ENCODE measurements at places on chromosomes 7 and 10.

GRCh38 chr7:46955531-46955930 is 626.4 kb downstream of the TNS3 start:
- DNase-seq, result no peak

GRCh38 chr7:16491148-16491547 is 25.6 kb upstream of the SOSTDC1 start:
- DNase-seq, result no peak

DNA sequence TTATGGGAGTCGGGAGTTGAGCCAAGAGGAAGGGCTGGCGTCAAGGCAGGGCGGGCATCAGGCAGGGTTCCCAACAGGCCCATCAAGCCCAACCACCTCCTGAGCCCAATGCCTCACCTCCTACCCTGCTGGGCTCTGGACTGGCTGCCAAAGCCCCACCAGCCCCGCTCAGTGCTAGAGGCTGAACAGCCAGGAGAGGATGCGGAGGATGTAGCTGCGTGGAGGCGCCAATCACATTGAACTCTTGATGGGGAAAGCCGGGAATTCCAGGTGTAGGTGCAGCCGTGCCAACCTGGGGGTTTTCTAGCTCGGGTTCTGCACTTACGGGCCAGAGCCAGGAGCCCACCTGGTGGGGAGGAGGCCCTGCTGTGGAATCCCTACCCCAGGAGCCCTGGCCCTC is 12.9 kb downstream of the ATP5MF start:
- no peak for DNase-seq

DNA sequence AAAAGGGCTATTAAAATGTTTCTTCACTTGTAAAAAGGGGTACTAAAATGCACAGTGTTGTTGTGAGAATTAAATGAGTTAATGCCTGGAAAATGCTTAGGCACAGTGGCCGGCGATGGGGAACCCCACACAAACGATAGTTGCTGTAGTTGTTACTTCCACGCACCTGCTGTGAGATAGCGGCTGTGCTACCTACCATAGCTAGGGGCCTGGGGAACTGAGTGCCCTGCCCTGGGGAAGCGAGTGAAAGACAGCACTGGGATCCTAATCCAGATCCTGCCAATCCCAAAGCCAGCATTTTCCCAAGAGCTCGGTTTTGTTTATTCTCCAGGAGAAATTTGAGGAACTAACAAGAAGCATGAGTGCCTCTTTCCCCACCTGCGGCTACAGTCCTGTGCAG is 27.8 kb downstream of the DDC start:
- DNase-seq, result no peak

DNA sequence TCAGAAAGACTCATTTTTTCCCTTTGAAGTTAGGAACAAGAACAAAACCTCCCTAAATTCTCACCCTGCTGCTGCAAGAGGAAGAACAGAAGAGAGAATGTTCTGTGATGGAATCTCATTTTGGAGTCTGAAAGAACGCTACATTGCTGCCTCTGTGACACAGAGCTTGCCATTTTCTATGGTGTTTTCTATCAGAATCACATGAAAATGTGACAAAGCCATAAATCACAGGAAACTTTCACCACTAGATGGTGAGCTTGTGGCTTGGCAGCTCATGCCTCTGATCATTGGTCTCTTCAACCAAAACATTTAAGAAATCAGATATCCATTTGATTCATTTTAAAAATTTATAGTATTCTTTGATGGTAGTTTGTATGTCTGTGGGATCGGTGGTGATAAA is 82.9 kb downstream of the CADPS2 start:
- DNase-seq, result no peak

GRCh38 chr7:142300689-142301088 is 42.8 kb upstream of the PRSS58 start:
- no peak for DNase-seq

DNA sequence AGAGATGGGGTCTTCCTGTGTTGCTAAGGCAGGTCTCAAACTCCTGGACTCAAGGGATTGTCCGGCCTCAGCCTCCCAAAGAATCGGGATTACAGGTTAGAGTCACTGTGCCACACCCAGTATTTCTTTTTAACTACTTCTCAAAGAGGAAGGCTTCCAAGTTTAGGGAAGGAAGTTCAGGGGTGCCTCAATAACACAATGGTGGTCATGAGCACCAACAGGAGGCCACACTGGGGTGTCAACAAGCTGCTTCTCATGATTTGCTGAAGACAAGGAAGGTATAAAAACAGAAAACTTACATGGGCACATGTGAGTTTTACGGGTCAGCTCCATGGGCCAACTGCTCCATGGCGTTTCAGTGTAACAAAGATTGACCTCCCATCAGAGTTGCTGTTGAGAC is 160.5 kb downstream of the TNS3 start:
- DNase-seq, result no peak

DNA sequence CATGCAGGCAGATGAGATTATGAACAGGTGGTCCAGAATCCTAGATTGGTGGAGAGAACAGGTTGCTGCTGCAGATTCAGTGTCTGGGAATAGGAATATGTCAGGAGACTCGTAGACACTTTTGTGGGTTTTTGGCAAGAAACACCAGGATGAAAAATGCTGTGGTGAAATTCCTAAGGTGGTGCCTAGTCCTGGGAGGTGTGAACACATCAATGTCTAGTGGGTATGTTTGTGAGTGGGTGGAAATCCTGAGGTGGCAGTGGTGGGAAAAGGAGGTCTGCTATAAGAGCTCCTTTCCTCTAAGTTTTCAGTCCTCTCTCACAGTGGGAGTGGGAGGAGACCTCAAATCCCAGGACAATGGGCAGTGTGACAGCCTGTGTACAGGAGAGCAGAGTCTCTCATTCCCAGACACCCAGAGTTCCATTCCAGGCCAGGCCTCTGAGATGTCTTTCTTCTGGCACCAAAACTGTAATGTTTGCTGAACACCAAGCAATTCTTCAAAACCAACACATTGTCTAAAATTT is 5.1 kb downstream of the ERV3-1 start:
- no peak for DNase-seq

DNA sequence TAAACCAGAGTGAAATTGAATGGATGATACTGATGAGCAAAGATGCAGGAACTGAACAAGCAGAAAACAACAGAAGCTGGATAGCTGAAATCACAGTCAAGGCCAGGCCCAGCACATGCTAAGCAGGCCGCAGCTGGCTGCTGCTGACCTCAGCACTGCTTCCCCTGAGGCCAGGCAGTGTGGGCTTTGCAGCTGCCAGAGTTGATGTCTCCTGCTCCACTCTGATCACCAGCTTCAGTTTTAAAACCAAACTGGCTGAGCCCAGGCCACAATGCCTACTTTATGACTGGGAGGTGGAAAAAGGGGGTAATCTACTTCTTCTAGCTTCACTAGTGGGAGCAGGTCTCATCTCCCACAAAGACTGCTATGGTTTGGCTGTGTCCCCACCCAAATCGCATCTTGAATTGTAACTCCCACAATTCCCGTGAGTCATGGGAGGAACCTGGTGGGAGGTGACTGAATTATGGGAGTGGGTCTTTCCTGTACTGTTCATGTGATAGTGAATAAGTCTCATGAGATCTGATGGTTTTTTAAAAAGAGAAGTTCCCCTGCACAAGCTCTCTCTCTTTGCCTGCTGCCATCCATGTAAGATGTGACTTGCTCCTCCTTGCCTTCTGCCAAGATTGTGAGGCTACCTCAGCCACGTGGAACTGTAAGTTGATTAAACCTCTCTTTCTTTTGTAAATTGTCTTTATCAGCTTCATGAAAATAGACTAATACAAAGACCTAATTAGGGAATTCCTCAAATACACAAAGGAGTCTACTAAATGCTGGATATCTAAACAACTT is 136.4 kb upstream of the ITGB1 start:
- DNase-seq, result no peak

- no peak for DNase-seq
These were observed 73.8 kb upstream of the EFCAB10 start for GRCh38 chr7:105655067-105655466.

DNA sequence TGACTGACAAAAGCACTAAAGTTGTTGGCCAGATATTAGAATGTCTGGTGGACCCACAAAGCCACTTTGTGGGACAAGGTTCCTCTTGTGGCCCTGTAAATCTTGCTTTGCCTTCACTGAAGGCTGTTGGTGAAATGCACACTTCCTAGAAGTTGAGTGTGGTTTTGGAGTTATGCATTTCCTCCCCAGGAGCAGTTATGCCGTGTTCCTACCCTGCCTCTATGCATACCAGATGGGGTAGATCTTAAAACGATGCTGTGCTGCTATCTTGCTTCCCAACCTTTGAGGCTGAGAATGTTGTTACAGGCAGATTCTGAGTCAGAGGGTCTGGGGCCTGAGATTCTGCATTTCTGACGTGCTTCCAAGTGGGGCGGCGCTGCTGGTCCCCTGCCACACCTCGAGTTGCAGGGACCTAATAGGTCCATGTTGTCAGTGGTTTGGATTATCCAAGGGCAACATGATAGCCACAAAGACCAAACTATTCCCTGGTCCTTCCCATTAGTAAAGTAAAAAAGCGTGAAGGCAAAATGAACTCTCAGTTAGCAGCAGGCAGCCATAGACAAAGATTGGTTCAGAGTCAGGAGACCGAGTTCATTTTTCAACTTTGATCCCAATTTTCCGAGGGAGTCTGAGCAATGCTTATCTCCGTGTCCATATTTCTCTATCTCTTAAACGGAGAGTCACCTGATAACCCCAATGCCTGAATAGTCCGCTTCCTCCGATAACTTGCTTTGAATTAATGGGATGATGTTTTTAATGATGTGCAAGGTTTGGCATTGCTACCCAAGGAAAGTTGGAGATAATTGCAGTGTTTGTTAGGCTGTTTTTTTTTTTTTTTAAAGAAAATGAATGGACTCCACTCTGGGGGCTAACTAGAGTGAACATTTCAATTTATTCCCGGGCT is 55.8 kb downstream of the CDHR3 start:
- DNase-seq, result no peak

- no peak for DNase-seq
These were observed 179.2 kb downstream of the ST7 start for GRCh38 chr7:117132321-117133120.

DNA sequence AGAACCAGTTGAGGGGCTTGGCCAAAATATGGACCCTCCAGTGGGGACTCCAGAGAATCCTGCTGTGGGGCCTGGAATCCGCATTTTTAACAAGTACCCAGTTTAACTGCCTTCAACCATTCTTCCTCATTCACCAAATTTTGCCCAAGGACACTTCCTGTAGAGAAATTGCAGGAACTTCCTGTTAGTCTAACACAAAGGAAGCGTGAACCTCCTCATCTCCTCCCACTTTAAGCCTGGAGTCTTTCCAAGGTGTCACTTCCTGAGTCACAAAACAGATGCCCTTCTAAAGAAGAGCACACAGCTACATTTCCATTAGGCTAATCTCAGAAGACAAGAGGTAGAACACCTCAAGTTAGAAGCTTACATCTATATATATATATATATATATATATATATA is 188.4 kb downstream of the PPP1R17 start:
- DNase-seq, result no peak

GRCh38 chr7:24017519-24017918 is 266.5 kb upstream of the NPY start:
- no peak for DNase-seq

DNA sequence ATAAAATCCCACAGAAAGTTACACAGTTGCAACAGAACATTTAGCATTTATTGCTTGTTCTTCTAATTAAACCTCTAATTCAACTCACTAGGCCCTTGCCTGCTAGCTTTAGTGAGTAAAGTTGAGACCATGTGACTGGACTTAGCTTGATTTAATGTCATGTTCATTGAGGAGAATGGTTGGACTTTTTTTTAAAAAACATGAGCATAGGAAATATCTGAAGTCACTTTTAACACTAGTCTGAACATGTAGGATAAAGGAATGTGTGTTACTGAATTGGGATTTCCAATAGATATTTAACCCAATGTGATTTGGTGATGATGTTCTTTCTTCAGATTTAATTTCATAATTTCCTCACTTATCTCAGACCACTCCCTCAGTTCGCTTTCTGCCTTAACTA is 24.6 kb upstream of the GLCCI1 start:
- no peak for DNase-seq

DNA sequence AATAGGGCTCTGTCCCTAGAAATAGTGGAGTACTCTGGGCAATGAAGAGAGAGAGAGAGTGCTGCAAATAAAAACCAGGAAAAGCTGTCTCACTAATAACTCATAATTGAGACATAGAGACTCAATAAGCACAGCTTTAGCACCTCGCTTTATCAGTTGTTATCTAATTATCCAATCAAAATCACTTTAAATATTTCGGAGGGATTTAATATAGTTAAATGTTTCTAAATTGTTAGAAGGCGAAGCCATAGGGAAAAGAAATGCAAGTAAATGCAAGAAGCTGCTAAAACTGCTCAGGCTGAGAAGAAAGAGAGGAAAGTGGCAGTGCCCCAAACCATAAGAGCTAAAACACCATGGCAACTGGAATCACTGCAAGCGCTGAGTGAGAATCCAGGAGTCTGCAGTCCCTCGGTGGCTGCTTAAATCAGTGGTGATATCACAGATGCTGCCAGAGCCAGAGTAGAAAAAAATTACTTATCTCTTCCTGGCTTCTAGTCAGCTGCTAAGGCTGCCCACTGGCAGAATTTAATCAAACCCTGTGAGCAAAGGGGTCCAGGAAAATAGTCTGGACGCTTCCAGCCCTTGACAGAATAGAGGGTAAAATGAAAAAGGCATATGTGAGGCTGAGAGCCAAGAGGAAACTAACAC is 150.4 kb upstream of the CHRM2 start:
- no peak for DNase-seq

GRCh38 chr7:100779359-100779758 is 46.0 kb downstream of the ZAN start:
- no peak for DNase-seq

DNA sequence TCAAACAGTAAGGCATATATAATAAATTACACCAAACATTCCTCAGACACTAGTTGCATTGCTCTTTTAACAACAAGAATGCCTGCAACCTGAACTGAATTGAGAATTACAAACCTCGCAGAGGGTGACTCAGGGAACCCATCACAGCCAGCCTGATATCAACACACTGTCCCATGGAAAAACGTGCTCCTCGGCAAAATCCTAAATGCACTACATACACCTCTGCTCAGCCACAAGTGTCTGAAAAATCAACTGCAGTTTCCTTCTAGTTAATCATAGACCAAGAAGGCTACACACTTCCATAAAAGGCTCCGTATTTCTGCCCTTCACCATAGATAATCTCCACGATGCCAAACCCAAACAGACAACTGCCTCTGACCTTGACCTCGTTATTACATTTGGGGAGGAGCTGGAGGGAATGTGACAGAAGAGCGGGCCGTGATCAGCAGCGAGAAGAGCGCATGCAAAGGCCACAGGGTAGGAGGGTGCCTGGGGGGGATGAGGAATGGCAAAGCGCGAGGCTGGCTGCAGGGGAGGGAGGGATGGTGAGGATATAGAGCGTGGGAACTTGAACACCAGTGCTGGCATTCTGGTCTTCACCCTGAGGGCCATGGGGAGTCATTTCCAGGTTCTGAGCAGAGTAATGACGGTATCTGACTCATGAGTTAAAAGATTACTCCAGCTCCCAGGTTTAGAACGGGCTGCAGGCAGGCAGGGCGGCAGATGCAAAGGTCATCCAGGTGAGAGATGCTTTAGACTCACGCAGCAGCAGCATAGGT is 201.9 kb upstream of the FRMD4A start:
- no peak for DNase-seq

GRCh38 chr7:122468945-122469344 is 164.4 kb upstream of the FEZF1 start:
- DNase-seq, result no peak
